ENCODE measurements at places on chromosomes 16 and 17.

- no peak for DNase-seq
Observed at GRCh38 chr17:68533887-68534694, 21.9 kb downstream of the PRKAR1A start.

DNA sequence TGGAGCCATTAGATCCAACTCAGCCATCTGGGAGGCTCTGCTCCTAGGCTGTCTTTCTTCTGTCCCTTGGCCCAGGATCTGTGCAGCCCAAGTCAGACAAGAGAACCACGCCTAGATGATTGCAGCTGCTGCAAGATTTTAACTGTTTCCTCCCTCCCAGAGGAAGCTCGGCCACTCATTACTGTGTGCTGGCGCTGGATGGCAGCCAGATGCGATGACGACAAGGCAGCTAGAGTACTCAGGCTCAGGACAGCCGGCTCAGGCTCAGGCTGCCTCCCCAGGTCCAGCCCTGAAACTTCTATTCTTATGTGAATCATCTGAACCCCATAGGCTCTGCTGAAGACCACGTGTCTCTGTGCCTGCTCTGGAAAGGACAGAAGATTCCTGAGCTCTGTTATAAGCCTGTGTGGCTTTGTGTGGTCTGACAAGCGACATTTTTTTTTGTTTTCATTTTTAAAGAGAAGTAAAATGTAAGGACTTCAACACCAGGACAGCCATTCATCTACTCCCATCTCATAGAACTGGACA is 32.1 kb upstream of the FBXW10B start:
- DNase-seq, result peak; percentile 45

- DNase-seq, result no peak
Observed at GRCh38 chr17:73364155-73364522, 52.3 kb upstream of the CDC42EP4 start.

- no peak for DNase-seq
Observed at GRCh38 chr17:57407287-57408070, 151.2 kb downstream of the MSI2 start.

DNA sequence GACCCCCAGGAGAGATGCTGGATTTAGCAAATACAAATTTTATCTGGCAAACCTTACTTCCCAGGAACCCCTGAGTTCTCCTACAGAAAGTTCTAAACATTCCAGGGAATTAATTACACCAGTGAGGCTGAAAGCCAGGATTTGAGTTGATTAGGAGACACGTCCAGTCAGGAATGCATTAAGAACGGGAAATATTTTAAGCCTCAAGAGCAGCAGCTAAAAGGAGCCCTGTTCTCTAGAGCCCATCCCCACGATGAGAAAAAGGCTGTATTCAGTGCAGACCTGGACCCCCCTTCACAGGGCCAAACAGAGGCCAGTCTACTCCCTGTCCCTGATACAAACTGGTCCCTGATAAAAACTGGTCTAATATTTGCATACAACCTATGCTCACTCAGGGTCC is 55.0 kb downstream of the VAT1L start:
- no peak for DNase-seq

DNA sequence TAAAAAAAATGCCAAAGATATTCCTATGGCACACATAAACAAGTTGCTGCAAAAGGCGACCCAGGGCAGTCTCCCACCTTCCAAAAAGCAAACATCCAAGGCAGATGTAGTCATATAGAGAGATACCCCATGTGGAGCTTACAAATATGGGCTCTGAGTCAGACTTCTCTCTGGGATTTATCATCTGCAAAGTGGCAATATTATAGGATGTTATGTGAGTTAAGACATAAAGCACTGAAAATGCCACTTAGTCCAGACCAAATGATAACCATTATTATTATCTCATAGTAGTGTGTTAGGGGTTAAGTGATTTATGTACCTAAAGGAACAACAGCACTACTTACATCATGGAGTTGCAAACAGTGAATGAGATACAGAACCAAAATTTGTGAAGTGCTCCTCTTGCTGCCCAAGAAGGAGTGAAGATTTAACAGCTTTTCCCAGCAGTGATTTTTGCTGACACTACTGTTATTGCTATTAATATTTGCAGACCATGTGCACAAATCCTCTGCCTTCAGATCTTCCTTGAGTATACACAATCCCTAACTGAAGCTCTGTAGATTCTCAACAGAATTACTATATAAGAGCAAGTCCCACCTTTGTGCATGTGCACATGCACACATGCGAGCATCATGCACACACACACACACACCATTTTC is 560.0 kb upstream of the SALL1 start:
- no peak for DNase-seq

DNA sequence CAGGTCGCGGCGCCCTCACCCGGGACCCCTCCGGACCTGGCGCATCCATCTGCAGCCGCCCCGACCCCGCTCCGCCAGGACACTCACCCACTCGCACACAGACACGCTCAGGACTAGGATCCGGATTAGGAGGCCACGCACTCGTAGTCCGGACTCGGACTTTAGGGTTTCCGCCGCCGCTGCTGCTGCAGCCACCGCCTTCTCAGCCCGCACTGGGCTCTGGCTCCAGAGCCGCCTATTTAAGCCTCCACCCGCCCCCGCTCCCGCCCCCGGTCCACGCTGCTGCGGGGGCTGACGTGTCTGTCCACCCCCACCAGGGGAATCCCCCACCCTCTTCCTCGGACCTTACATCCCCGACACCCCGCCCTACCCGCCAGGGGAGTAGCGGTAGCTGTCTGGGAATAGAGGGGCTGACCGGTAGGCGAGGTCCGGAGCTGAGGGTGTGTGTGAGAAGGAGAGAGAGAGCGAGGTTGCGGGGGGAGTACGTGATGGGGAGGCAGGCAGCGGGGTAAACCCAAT is at the start of gene RRAD:
Gene RRAD (minus strand): TSS at position 214 of the 519 bp plus-strand sequence. CDS start 356 bp downstream, outside the sequence.
- no peak for DNase-seq
